Cortex of kidney (tissue), 1 donor: ENCODE measurements at places on chromosomes 5 and 9.

- DNase-seq, result no peak
Observed at GRCh38 chr9:26551971-26552370, 340.6 kb downstream of the CAAP1 start.

- no peak for DNase-seq
Observed at GRCh38 chr9:91914404-91914803, 35.6 kb downstream of the ROR2 start.

- DNase-seq, result no peak
Observed at GRCh38 chr5:119721775-119722174, 92.4 kb downstream of the FAM170A start.

- no peak for DNase-seq
Observed at GRCh38 chr9:134231330-134231745, 67.0 kb upstream of the RNU6ATAC start.
